ENCODE measurements at places on chromosomes 6 and 20.

DNA sequence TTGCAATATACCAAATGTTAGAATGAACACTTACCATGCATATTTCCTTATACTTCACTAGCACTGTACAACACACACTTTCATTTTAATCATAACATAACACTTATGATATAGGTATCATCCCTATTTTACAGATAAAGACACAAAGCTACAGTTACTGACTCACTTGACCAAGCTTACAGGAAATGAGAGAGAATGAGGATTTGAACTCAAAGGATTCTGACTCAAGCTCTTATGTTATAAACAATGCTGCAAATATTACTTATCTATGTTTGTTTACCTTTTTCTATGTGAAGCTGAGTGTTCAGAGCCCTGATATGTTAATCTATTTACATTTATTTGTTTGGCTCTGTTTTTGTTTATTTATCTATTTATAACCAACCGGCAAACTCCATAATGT, 245.4 kb downstream of the PTPRK start:
- DNase-seq, result no peak

DNA sequence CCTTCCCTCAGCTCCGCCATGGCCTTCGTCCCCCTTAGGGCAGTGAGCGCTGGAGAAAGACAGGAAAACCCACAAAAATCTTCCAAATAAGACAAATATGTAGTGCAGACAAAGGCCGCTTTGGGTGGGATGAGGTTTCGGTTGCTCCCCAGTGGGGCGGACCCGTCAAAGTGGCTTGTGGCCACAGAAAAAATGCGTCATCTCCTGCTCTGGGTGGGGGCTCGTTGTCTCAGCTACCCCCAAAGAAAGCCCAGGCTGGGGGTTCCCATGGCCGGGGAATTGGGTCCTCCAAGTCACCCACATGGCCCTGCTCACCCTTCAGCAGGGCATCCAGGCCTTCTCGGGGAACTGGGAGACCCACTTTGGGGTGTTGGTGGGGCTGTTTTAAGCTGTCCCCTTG, 21.9 kb upstream of the SCUBE3 start:
- no peak for DNase-seq

- DNase-seq, result no peak
Measured at GRCh38 chr6:28525496-28526039, at the start of gene GPX5. GPX5 (plus strand) TSS chr6:28525881; CDS start chr6:28526014, 133 bp downstream.

DNA sequence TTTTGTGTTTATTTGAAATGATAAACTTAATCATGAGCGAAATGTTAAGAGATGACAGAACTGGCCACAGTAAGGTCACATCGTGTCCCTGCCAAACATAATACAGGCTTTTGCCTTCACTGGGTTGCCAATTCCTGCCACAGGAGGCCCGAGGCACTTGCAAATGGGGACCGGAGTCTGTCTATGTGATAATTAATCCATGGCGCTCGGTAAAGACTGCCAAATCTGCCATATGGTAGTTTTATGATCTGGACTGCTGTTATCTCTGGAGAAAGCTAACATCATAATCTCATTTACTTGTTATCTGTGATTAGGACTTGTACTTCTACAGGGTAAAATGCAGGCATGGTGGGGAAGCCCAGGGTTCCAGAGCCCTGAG, 170.5 kb upstream of the TSHZ2 start:
- no peak for DNase-seq

- no peak for DNase-seq
Measured at GRCh38 chr20:41748051-41748450, 129.9 kb upstream of the CHD6 start.

- no peak for DNase-seq
Measured at GRCh38 chr6:140661691-140662090, 1287.2 kb upstream of the CITED2 start.

GRCh38 chr6:122407712-122408111, 8.3 kb downstream of the HSF2 start:
- no peak for DNase-seq
